Fibroblast of mammary gland (primary cell): ENCODE measurements at places on chromosomes 4 and X.

- no peak for DNase-seq
Observed at GRCh38 chr4:171710743-171711142, 102.5 kb upstream of the GALNTL6 start.

DNA sequence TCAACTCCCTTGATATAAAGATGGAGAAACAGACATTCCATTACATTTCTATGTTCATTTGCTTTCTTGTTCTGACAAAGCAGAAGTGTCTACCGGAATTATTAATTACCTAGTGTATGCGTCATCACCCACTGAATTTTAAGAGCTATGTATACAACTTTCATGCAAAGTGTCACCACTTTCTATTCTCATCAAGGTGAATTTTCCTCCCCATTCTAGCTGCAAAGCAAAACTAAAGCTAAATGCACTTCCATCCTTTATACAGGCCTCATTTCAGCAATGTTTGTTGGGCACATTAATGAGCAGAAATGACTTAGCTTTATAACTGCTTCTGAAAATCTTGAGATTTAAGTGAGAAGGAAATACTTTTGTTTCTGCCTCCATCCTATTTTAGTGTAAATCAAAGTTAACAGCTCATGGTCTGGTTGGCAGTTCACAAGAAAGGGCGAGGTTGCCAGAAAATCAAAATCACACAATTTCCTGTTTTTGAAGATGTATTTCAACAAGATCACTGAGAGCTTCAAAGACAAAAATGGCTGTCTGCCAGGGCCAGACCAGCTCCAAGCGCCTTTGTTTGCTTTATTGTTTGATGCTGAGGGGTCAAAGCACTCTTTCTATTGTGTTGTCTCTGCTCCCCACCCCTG is 7.2 kb upstream of the FAM9C start:
- no peak for DNase-seq

DNA sequence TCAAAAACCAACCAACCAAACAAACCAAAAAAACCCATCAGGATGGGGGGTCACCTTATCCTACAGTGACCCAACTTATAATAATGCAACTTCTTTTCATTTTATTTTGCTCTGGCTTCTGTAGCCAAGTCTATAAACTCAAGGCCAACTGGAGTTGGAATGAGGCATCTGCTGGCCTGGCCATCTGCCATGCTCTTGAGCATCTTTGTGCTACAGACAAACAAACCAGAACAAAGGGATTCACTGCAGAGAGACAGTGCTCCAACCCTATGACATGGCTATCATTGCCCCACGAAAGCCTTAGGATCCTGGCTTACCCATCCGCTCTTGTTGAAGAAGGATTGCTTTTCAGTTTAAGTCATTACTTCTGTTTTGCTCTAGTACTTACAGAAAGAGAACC is 49.2 kb upstream of the SCRG1 start:
- DNase-seq, result peak; percentile 83

- DNase-seq, result peak; percentile 43
Observed at GRCh38 chrX:20244931-20245330, 21.8 kb downstream of the RPS6KA3 start.

DNA sequence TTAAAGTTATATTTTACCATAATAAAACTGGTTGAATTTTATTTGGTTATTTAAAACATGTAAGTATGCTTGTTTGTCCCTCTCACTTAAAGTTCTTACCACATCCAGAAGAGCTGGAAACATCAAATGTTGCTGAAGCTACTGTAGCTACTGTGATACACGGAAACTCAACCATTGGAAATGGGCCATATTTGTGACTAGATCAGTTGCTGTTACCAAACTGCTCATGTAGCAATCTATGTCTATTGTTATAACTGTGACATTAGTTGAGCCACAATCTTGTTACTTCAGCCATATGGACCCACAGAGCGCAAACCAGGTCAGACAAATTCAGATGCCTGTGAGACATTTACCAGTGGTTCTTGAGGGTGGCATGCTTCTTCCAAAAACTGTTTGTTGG is 41.6 kb downstream of the NDNF start:
- peak; percentile 11 for DNase-seq

GRCh38 chrX:15843960-15844359 is 10.7 kb downstream of the AP1S2 start:
- no peak for DNase-seq

- DNase-seq, result peak; percentile 52
Observed at GRCh38 chr4:124265701-124266100, 446.8 kb downstream of the ANKRD50 start.

GRCh38 chrX:129445436-129445835 is 77.9 kb downstream of the SMARCA1 start:
- DNase-seq, result no peak

DNA sequence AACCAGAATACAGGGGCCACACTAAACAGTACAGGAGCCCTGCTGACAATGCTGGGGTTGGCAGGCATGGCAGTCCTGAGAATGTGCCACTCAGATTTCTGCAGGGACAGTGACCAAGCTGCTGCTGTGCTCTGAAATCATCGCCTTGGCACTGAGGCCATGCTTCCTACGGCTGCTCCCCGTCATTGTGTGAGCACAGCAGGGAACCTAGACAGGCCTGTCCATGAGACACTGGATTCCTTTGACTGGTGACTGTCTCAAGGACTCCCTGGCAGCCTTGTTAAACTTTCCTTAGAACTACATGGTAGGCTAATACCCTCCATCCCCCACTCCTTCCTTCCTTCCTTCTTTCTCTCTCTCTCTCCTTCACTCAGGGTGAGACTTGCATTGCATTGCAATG is 111.4 kb downstream of the LUZP4 start:
- no peak for DNase-seq

DNA sequence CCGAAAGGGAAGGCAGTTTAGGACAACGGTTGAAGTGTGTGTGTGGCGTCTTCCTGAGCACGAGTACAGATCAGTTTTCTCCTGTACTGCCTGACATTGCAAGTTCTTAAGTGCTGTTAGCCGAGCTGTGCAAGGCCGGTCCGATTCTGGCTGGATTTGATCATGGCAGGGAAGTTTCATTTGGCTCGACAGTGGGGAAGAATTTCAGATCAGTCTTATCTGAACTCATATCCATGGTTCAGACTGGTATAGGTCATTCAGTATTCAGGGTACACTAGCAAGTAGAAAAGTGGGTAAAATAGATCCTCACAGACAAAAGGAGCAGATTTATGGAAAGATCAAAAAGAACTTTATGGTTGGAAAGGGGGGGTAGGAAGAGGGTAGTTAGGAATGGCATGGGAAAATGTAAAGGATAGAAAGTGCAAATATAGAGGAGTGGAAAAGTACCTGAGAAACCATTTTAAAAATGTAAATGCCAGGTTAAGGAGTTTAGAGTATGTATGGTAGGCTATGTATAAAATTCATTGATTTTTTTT is 716 bp downstream of the THAP9 start:
- no peak for DNase-seq

GRCh38 chrX:103533511-103534216 is 14.4 kb upstream of the RAB40A start:
- peak; percentile 76 for DNase-seq

GRCh38 chr4:170005472-170005871 is 20.7 kb downstream of the MFAP3L start:
- no peak for DNase-seq

DNA sequence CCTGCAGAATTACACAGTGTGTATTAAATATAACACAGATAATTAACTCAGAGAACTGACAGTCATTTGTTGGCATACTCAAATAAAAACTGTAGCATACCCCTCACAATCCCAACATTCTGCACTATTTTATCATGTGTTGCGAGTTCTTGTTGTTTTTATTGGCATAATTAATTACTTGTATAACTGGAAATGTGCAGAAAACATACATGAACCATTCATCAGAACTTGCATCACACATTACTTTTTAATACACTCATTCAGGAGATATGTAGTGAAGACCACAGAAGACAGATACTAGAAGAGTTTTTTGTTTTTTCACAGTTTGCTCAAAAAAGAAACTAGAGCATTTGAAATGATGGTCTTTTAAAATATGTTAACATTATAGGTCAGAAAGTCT is 74.6 kb upstream of the NEIL3 start:
- peak; percentile 77 for DNase-seq

- no peak for DNase-seq
Observed at GRCh38 chrX:79159800-79160199, 15.3 kb downstream of the GPR174 start.

GRCh38 chr4:139728840-139729239 is 63.2 kb downstream of the MGST2 start:
- DNase-seq, result no peak

- DNase-seq, result no peak
Observed at GRCh38 chrX:42597481-42597880, 180.5 kb downstream of the PPP1R2C start.

DNA sequence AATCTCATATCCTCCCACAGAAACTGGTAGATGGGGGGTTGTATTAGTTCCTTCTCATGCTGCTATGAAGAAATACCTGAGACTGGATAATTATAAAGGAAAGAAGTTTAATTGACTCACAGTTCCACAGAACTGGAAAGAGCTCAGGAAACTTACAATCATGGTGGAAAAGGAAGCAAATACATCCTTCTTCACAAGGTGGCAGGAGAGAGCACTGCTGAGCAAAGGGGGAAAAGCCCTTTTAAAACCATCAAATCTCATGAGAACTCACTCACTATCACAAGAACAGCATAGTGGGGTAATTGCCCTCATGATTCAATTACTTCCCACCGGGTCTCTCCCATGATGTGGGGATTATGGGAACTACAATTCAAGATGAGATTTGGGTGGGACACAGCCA is 250.5 kb upstream of the GPRIN3 start:
- DNase-seq, result peak; percentile 30

DNA sequence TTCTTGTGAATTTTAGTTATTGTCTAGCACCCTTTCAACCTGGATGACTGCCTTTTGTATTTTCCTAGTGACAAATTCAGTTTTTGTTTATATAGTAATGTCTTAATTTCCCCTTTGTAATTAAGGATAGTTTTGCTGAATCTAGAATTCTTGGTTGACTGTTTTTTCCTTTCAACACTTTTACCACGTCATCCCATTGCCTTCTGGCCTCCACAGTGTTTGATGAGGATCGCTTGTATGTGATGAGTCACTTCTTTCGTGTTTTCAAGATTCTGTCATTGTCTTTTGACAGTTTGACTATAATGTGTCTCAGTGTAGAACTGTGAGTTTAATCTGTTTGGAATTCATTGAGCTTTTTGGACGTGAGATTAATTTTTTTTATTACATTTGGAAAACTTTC is 30.1 kb downstream of the KDM6A start:
- DNase-seq, result peak; percentile 89

- DNase-seq, result no peak
Observed at GRCh38 chr4:76968937-76969336, 19.4 kb downstream of the SEPTIN11 start.

- peak; percentile 91 for DNase-seq
Observed at GRCh38 chr4:16253127-16253960, 27.1 kb upstream of the TAPT1 start.

DNA sequence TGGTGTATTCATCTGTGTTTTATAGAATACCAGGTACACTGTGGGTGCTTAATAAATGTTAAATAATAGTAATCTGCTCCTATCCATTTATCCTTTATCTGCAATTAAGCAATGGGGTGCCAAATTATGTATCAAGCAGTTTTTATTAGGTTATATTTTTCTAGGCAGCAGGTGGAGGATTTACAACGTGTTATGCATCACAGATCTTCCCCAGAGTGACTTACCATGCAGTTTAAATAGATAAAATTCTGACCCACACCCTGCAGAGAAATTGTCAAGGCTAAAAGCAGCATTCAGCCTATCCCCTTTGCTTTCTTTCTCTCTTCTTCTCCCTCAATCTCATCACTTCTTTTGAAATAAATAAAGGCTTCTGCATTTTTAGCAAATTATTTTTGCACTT is 306.4 kb downstream of the CXXC4 start:
- DNase-seq, result no peak

DNA sequence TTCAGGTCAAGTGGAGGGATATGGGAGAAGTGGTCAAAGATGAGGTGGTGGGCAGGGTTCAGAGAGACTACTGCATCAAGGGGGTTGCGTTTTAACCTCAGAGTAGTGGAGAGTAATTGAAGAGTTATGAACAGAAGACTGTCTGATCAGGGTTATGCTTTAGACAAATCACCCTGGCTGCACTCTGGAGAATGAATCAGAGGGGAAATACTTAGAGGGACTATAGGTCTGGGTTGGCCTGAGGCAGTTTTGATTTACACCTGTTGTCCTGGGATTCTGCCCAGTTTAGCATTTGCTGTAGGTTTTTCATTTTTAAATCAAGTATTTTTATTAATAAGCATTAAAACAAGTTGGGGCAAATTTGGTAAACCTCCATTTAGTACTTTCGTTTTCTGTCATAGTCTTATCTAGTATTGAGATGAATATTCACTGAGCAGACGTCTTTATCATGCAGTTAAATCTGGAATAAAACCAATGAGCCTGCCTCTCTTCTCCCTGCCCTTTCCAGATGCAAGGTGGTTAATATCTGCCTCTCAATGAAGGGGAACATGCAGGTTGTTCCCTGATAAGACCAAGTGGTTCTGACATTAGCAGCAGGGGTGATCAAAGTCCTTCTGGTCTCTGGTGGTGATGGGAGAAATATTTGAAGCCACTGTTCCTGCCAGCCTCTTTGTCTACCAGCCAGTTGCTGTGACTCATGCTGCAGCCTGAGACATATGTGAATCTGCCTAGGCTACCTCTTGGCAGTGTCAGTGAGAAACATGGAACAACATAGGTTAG is 116.0 kb upstream of the RPS6KA3 start:
- no peak for DNase-seq

DNA sequence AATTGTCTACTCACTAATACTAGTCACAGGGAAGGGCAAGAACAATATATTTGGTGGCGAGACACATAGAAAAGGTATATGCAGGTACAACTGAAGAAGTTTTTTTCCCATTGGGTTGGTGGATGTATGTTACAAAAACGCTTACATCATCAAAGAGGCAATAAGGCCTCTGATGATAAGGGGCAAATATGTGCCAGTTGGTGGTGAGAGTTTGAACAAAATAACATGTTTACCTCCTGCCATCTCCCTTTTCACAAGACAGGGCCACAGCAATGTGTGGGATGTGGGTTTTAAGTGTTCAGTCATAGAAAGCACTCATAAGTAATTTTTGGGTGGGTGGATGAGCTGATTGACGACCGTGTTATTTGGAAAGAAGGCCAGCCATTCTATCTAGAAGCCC is 41.7 kb downstream of the PAGE2 start:
- no peak for DNase-seq

GRCh38 chr4:8045909-8046308 is 106.2 kb upstream of the AFAP1 start:
- no peak for DNase-seq

DNA sequence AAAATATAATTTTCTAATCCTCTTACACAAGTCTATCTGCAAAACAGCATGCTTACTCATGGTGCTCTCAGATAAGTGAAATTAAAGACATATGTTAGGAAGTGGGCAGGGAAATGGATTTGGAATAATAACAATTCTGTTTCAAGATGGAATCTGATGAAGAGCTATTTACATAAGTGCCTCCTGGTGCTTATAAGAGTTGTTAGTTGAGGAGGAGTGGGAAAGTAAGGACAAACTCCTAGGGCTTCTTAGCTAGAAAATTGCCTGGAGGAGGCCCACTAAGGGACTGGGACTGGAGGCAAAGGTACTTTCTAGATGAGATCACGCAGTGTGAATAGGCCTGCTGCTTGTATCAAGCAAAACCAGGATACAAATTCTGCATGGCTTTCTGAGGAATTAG is 939.8 kb downstream of the GLUD2 start:
- DNase-seq, result peak; percentile 69

GRCh38 chrX:44244008-44244407 is 99.5 kb downstream of the EFHC2 start:
- peak; percentile 47 for DNase-seq

GRCh38 chrX:135505351-135505750 is 15.1 kb upstream of the INTS6L start:
- DNase-seq, result no peak
